ENCODE measurements at places on chromosomes 3 and 15. TPM values are rescaled to one million over a fixed set of nuclear protein-coding genes. Genes with fewer than 3 reads are reported as not detected.

Gene RPL14
- total RNA-seq: 182 TPM

GRCh38 chr15:29792426-29793159, 29.7 kb downstream of the TJP1 start:
- no peak overlapping the region for H3K4me3 ChIP-seq
- H3K27ac ChIP-seq: no peak overlapping the region
- no peaks in the 10 kb centered on the region for H3K36me3 ChIP-seq

- no peaks in the 10 kb centered on the region for H3K36me3 ChIP-seq
- H3K27me3 ChIP-seq: no peaks in the 10 kb centered on the region
- H3K27ac ChIP-seq: no peak overlapping the region
Observed at GRCh38 chr15:80201256-80202015, 48.6 kb downstream of the FAH start.

DNA sequence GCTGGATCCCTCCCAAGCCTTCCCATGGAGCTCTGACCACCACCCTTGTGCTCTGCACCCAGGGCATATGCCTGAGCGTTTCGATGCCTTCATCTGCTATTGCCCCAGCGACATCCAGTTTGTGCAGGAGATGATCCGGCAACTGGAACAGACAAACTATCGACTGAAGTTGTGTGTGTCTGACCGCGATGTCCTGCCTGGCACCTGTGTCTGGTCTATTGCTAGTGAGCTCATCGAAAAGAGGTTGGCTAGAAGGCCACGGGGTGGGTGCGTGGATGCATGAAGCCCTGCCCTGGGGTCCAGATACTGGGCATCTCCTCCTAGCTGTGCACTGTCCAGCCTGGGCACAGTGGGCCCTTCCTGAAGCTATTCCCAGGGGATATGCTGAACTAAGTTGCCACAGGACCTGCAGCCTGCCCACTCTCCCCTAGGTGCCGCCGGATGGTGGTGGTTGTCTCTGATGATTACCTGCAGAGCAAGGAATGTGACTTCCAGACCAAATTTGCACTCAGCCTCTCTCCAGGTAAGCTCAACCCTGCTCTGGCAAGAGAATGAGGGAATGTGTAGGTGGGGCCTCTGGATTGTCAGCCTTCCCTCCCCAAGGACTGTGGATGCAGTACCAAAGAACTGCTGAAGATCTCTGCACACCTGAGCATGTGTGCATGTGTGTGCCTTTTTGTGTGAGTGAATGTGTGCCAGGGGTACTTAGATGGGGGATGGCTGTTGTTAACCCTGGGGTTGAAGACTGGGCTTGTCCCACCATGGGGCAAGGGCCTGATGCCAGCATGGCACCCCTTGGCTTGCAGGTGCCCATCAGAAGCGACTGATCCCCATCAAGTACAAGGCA, 2.1 kb downstream of the MYD88 start:
- no peak overlapping the region for H3K4me3 ChIP-seq
- H3K27me3 ChIP-seq: no peaks in the 10 kb centered on the region
- no peak overlapping the region for H3K27ac ChIP-seq
- DNase-seq: no peak
- peaks cover 12% of the 10 kb centered on the region for H3K36me3 ChIP-seq

Gene ARPIN
- total RNA-seq: 8.3 TPM

Gene PBRM1
- 39.8 TPM for total RNA-seq

Gene PLSCR1
- 43.1 TPM for total RNA-seq

Gene DAZL
- not detected for total RNA-seq

DNA sequence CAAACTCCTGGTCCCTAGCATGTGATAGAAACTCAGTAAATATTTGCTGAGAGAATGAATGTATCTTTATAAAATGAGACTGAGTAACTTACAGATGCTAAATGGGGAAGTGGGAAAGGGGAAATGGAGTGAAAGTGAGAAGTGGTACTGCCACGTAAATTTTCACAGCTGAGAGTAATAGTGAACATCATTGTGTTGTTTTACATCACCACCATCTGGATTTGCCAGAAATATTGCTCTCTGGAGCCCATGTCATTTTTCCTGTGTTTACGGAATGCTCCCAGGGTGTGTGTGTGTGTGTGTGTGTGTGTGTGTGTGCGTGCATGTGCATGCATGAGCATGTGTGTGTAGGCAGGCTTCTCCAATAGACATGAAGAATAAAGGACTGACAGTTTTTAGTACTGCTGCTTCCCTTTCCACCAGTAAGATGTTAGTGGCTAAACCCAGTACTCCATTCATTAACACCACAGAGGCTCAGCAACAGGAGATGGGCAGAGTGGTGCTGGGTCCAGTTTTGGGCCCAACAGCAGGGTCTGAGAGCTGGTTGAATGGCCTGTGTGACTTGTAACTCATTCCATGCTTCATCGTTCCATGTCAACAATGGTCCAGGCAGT, 57.3 kb downstream of the DIPK2A start:
- no peak for DNase-seq
- H3K27me3 ChIP-seq: no peaks in the 10 kb centered on the region
- H3K4me3 ChIP-seq: no peak overlapping the region
- H3K27ac ChIP-seq: no peak overlapping the region
- H3K36me3 ChIP-seq: no peaks in the 10 kb centered on the region

GRCh38 chr3:115576325-115576875, 46.9 kb upstream of the GAP43 start:
- H3K4me3 ChIP-seq: no peak overlapping the region
- no peaks in the 10 kb centered on the region for H3K4me1 ChIP-seq
- no peak for DNase-seq
- no peaks in the 10 kb centered on the region for H3K27me3 ChIP-seq
- peak overlapping the region; percentile 16 for H3K27ac ChIP-seq

DNA sequence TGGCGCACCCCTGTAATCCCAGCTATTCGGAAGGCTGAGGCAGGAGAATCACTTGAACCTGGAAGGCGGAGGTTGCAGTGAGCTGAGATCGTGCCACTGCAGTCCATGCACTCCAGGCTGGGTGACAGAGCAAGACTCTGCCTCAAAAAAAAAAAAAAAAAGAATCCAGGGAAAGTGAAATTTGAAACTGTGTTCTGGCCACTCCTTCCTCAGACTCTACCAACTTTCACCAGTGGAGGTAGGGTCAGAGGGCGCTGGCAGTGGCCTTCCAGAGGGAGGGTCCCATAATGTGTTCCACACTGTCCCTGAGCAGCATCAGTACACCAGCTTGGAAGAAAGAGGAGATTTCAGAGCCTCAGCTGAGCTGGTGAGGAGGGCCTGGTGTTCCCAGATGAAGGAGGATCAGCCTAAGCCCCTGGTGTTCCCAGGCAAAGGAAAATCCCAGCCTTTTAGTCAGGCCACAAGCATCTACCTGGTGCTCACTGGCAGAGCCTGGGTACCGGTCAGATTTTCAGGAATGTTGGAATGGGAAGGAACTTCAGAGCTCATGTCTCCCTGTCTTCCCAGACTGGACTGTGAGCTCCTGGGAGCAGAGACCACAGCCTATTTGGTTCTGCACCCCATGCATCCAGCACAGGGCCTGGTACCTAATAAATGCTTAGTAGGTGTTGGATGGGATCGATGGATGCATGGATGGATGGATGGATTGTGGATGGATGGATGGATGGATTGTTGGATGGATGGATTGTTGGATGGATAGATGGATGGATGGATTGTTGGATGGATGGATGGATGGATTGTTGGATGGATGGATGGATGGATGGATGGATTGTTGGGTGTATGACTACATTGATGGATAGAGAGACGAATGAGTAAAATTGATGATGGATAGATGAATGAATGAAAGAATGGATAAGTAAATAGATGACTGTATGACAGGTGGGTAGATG, 117.9 kb downstream of the CORO2B start:
- H3K4me3 ChIP-seq: no peak overlapping the region
- H3K36me3 ChIP-seq: no peaks in the 10 kb centered on the region
- no peak for DNase-seq
- H3K27me3 ChIP-seq: no peaks in the 10 kb centered on the region
- H3K4me1 ChIP-seq: peaks cover 26% of the 10 kb centered on the region

Gene MRPL46
- total RNA-seq: 43.5 TPM

DNA sequence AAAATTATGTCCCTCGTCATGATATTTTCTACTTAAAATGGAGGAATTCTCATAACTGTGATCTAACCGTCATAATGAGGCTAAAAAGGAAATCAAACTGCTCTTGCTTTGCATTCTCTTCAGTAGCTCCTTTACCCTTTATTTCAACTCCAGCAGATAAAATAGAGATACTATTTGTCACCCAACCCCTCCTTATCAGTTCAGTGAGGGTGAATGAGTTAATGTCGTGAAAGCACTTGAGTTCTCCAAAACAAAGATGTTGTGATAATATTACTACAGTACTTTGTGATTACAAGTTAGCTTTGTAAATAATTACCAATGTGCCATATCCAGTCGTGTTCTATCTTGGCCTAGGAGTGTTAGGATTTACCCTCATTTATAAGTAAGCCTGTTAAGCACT, 63.4 kb upstream of the ANKRD28 start:
- H3K4me1 ChIP-seq: peaks cover 13% of the 10 kb centered on the region
- no peak overlapping the region for H3K27ac ChIP-seq
- DNase-seq: no peak

GRCh38 chr3:127720161-127720823, 47.5 kb downstream of the ABTB1 start:
- peaks cover 18% of the 10 kb centered on the region for H3K36me3 ChIP-seq
- H3K4me1 ChIP-seq: peaks cover 63% of the 10 kb centered on the region
- DNase-seq: no peak
- H3K27me3 ChIP-seq: no peaks in the 10 kb centered on the region

Gene KBTBD13
- total RNA-seq: 4.4 TPM

DNA sequence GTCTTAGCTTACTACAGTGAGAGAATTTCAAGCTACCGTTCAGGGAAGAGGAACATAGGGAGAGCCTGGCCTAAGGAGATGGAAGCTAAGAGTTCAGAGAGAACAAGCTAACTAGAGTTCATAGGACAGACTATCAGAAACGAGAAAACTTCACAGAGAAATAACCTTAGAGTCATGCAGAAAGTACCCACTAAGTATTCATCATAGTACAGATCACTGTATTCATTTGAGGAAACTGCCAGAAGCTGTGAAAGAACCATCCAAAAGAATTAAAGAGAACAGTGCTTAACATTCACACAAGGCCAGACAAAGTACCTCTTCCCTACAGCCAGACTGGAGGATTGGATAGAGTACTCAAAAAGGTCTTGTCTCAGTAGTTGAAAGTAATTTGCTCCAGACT, 15.2 kb upstream of the GBE1 start:
- H3K27ac ChIP-seq: no peak overlapping the region
- no peaks in the 10 kb centered on the region for H3K4me1 ChIP-seq
- DNase-seq: no peak
- no peak overlapping the region for H3K4me3 ChIP-seq

DNA sequence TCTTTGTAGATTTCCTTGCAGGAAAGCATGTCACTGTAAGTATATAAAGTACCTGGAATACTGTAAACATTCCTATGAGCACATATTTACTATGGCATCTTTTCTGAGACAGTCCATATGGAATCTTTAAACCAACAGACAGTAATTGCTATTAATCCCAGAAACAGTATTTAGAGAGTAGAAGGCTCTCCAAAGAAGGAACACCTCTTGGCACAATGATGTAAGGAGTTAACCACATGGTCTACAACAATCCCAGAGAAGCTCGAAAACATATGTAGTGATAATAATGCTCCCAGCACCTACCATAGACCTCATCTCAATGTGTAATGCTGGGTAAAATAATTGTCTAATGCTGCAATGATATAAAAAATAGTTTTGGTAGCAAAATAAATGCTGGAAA, 95.8 kb upstream of the IL12A start:
- DNase-seq: no peak
- H3K4me1 ChIP-seq: peaks cover 67% of the 10 kb centered on the region
- H3K27me3 ChIP-seq: no peaks in the 10 kb centered on the region
- H3K36me3 ChIP-seq: peaks cover 73% of the 10 kb centered on the region
- H3K4me3 ChIP-seq: no peak overlapping the region

DNA sequence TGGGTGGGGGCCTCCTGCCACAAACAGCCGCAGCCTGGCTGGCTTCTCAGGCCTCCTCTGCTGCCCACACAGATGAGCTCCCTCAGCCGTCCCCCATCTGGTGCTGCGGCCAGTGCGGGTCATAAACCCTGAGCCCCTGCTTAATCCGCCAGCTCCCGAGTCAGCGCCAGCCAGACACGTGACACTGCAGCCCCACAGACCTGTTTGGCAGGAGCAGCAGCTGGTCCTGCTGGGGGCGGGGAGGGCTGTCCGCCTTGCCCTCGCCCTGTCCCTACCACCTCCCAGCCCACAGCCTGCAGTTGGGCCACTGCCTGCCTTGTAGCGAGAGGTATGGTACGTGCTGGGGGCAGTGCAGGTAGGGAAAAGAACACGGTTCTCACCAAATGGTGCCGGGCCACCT, 86.2 kb downstream of the IQSEC1 start:
- H3K36me3 ChIP-seq: no peaks in the 10 kb centered on the region
- H3K27me3 ChIP-seq: no peaks in the 10 kb centered on the region
- no peaks in the 10 kb centered on the region for H3K4me1 ChIP-seq
- no peak overlapping the region for H3K4me3 ChIP-seq
- H3K27ac ChIP-seq: peak overlapping the region; percentile 61
- no peak for DNase-seq

- H3K27ac ChIP-seq: no peak overlapping the region
- no peaks in the 10 kb centered on the region for H3K27me3 ChIP-seq
- DNase-seq: no peak
- H3K4me3 ChIP-seq: no peak overlapping the region
Observed at GRCh38 chr3:109643590-109643989, 306.2 kb upstream of the DPPA4 start.

DNA sequence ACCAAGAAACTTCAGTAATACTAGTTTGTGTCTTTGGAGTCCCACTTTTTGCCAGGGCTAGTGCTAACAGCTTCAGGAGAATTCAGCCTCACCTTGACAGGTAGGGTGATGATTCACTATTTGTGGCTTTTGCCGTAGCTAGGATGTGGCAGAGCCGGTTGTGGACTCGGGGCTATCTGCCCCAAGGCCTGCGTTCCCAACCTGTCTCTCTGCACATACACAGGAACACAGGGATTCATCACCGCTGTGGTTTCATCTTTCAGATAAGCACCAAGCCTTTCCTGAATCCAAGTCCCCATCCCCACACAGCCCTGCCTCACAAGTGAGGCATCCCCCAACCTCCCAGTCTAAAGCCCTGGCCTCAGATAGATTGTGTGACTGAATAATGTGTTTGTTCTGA, 45.2 kb upstream of the POLG start:
- peaks cover 21% of the 10 kb centered on the region for H3K4me1 ChIP-seq
- H3K27me3 ChIP-seq: peaks cover 28% of the 10 kb centered on the region
- H3K36me3 ChIP-seq: no peaks in the 10 kb centered on the region
- DNase-seq: no peak

DNA sequence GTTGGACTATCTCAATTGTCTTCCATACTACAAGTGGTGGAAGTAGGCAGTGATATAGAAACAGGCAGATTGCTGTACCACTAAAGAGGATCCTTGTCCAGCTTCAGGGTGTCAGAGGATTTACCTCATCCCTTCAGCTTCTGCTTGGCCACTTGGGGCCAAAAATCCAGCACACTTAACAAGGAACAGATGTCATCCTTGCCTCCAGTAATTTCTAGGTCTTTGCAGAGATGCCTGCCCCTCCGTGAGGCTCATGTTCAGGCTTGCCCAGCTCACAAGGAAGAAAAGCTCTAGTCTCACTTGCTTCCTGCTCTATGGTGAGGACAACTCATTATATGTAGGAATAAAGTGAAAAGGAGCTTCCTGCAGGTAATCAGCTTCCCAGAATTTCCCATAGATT, 510.3 kb downstream of the EPHA3 start:
- no peaks in the 10 kb centered on the region for H3K27me3 ChIP-seq
- no peak overlapping the region for H3K4me3 ChIP-seq
- no peaks in the 10 kb centered on the region for H3K36me3 ChIP-seq

Gene ANKRD34C
- 0.20 TPM for total RNA-seq

All from right atrium auricular region (tissue), 2 donors.